Jurkat, Clone E6-1 (cell line): ENCODE measurements at places on chromosomes 6 and 20.

DNA sequence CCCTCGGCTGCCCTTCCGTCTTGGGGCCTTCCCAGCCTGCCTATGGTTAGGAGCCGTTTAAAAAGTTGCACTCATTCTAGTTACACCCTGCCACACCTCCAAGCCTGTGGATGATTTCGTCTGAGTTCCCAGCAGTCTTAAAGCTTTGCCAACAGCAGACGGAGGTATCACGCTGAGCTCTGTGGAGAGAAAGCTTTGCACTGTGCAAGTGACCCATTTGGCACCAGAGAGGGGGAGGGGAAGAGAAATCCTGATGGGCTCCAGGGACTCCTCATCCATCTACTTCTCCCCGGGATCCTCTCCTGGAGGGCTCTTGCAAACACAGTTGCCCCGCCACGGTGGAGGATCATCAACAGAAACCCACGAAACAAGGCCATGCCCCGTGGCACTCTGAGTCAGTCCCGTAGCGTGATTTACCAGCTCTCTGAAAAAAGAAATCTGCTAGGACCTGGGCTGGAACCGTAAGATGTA, 98.8 kb upstream of the CITED2 start:
- DNase-seq = no peak

- no peak for DNase-seq
Measured at GRCh38 chr6:111852725-111853124, 20.5 kb downstream of the FYN start.

- DNase-seq = no peak
Measured at GRCh38 chr20:51091406-51092195, 68.7 kb upstream of the KCNG1 start.

DNA sequence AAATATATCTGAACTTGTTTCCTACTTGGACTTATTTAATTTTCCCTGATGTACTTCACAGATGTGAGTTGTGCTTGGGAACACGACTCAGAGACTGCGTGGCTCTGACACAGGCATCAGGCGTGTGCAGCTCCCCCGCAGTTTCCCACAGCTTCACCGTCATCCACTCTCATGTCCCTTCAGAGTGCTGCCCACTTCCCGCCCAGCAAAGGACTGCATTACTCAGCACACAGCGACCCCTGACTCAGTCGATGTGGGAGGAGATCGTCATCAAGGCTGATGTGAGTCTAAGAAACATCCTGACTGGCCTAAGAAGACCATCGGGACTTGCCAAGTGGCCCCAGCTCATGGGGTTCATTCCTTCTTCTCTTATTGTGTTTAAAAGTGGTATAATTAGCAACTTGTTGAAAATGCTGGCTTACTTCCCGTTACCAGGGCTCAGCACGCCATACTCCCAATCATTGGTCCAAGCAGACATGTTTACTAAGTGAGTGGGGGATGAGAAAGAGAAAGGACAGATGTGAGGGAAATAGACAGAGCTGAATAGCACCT, 539.4 kb upstream of the JARID2 start:
- DNase-seq = no peak

DNA sequence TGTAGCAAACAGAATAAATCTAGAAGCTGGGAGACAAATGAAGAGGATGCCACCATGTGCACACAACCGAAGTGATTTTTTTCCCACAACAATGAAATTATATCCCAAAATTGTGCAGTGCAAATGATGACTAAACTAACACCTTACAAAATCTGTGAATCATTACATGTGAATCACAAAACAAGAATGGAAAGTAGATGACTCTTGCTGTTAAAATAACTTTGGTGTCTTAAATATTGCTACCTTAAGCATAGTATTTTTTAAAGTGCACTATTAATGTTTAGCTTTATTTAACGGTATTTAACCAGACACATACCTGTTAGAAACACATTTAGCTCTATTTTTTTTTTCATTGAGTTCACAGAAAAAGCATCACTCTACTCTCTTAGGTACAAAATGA, 190.8 kb downstream of the TBC1D32 start:
- DNase-seq = no peak

DNA sequence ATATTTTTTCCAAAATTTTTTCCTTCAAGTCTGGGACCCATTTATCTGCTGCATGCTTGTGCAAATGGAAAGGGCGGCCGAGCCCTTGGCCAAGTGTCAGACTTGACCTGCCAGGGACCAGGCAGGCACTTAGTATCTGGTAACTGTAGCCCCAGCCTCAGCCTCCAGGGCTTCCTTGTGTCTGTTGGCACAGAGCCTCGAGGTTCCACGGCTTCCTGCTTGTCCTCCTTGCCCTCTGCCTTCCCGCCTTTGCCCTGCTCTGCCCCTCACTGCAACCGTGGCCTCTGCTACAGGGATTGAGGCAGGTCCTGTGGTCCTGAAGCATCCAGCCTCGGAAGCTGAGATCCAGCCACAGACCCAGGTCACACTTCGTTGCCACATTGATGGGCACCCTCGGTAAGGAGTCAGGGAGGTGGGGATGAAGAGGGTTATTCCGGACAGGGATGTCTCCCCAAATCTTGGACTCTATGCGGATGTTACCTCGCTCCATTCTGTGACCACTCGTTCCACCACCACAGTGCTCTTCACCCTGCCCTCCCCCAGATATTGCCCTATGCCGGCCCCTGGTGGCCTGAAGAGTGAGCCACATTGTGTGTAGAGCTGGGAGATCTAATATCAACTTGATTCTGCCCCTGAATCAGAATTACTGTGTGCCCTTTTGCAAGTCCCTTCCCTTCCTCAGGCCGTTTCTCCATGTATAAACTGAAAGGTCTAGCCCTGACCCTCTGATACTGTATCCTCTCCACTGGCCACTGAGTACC, 41.5 kb upstream of the SRF start:
- DNase-seq = no peak

DNA sequence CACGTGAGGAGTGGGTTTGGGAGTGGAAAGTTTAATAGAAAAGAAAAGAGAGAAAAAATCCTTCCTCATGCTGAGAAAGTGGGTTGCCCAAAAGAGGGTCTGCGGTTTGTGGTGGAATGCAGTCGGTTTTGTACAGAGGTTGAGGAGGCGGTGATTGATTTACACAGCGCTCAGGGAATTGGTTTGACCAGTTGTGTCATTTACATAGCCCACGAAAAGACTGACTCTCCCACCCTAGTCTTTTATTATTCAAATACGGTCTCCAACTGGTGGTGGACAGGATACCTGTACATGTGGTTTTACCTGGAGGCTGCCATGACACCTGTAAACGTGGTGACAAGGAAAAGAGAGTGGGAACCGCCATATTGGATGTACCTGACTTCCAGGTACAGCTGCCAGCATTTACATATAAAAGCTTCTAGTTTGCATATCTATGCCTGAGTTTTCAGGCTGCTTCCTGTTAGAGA, 42.1 kb downstream of the HLA-DPB1 start:
- no peak for DNase-seq

DNA sequence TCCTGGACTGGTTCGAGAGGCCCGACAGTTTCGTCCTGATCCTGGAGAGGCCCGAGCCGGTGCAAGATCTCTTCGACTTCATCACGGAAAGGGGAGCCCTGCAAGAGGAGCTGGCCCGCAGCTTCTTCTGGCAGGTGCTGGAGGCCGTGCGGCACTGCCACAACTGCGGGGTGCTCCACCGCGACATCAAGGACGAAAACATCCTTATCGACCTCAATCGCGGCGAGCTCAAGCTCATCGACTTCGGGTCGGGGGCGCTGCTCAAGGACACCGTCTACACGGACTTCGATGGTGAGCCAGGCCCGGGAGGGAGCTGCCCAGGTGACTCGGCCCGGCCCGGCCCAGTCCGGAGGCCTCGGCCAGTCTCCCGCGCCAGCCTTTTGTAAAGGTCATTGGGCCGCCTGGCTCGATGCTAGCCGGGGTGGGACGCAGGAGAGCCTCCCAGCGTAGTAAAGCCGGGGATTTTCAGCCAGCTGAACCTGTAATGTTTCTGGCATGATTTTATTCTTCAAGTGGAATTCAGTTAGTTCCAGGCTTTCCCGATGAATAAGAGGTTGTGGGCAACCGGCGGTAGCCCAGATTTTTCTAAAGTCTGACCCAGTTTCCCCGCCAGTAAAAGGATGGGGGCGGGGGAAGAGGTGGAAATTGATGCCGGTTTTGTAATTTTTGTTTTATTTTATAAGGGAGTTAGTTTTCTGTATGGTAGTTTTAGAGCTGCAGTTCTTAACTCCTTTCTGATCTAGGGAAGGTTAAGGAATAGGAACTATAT, 1.4 kb downstream of the PIM1 start:
- DNase-seq = no peak

GRCh38 chr6:93282521-93283031, 136.8 kb downstream of the EPHA7 start:
- DNase-seq = no peak

DNA sequence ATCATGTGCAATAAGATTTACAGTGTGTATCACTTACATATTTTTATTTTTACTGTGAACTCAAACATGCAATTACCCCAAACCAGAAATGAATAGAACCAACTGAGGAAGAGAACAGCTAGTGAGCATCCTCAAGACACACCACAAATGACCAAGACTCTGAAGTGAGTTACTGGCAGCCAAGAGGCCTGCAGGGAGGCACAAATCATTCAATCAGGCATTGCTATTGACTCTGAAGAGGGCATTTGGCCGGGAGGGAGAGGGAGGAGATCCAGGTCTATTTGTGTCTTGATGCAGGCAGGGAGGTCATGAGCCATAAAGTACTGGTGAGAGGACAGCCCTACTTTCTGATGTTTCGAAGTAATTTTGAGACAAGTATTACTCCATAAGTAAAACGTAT, 257.7 kb downstream of the BCKDHB start:
- no peak for DNase-seq

GRCh38 chr6:20653085-20653479, 118.8 kb downstream of the CDKAL1 start:
- DNase-seq = no peak

GRCh38 chr20:40591536-40591935, 97.5 kb downstream of the MAFB start:
- no peak for DNase-seq

GRCh38 chr20:41183391-41183790, 46.0 kb downstream of the PLCG1 start:
- DNase-seq = no peak

- DNase-seq = no peak
Measured at GRCh38 chr6:159806021-159806458, 6.0 kb downstream of the PNLDC1 start.

GRCh38 chr6:56992036-56992435, 37.1 kb downstream of the BEND6 start:
- DNase-seq = no peak
